ENCODE measurements at places on chromosomes 3 and 15. TPM values are rescaled to one million over a fixed set of nuclear protein-coding genes. Genes with fewer than 3 reads are reported as not detected.

The UBR1 gene
- 24.7 TPM for total RNA-seq

The HDDC3 gene
- 22.9 TPM for total RNA-seq

The ADGRG7 gene
- not detected for total RNA-seq

The PRICKLE2 gene
- total RNA-seq = 13.3 TPM

The GOLGA8O gene
- total RNA-seq = not detected

The PPP1R2 gene
- total RNA-seq = 60.2 TPM

The SLC9C1 gene
- total RNA-seq = not detected

The SLC12A8 gene
- 0.65 TPM for total RNA-seq

The ACSBG1 gene
- not detected for total RNA-seq

The ARPIN gene
- 11.7 TPM for total RNA-seq

The TEX9 gene
- total RNA-seq = 3.2 TPM

The GASK1A gene
- not detected for total RNA-seq

The ISLR2 gene
- not detected for total RNA-seq

The FOXB1 gene
- total RNA-seq = not detected

The TRIM71 gene
- not detected for total RNA-seq

The RTP1 gene
- total RNA-seq = not detected

The GPR156 gene
- under 0.01 TPM for total RNA-seq

The MYZAP gene
- 22.6 TPM for total RNA-seq

The TMEM40 gene
- total RNA-seq = not detected

The HTR3C gene
- total RNA-seq = not detected

The FRMD5 gene
- 29.0 TPM for total RNA-seq

The UROC1 gene
- not detected for total RNA-seq

The PRRT3 gene
- 0.97 TPM for total RNA-seq

The SLC6A1 gene
- not detected for total RNA-seq

The SCAMP5 gene
- 9.4 TPM for total RNA-seq

The CD200R1 gene
- total RNA-seq = not detected

The HIGD1A gene
- 197 TPM for total RNA-seq

The SLC51A gene
- not detected for total RNA-seq

The DAZL gene
- total RNA-seq = not detected

The FBXW12 gene
- total RNA-seq = not detected

The MYEF2 gene
- total RNA-seq = 14.9 TPM

The CCR9 gene
- not detected for total RNA-seq

The IGF2BP2 gene
- 48.1 TPM for total RNA-seq

The ROPN1 gene
- not detected for total RNA-seq

The CCDC39 gene
- total RNA-seq = not detected

The CD200 gene
- total RNA-seq = 1.6 TPM

The SERINC4 gene
- not detected for total RNA-seq
